Naive thymus-derived CD8-positive, alpha-beta T cell (primary cell): ENCODE measurements at places on chromosomes 5 and 9.

GRCh38 chr5:181203093-181203711, 1.8 kb downstream of the TRIM7 start:
- DNase-seq: no peak
- peak overlapping the region; percentile 90 for H3K4me3 ChIP-seq
- H3K36me3 ChIP-seq: no peaks in the 10 kb centered on the region
- peaks cover 4% of the 10 kb centered on the region for H3K27me3 ChIP-seq
- H3K4me1 ChIP-seq: peaks cover 30% of the 10 kb centered on the region
- H3K27ac ChIP-seq: no peak overlapping the region

- no peak overlapping the region for H3K4me3 ChIP-seq
- H3K4me1 ChIP-seq: peaks cover 1% of the 10 kb centered on the region
- H3K36me3 ChIP-seq: peaks cover 94% of the 10 kb centered on the region
- DNase-seq: no peak
- H3K27ac ChIP-seq: no peak overlapping the region
Measured at GRCh38 chr5:134819407-134819963, 26.3 kb upstream of the C5orf24 start.

- DNase-seq: no peak
- H3K4me3 ChIP-seq: no peak overlapping the region
- H3K27ac ChIP-seq: no peak overlapping the region
- no peaks in the 10 kb centered on the region for H3K4me1 ChIP-seq
- no peaks in the 10 kb centered on the region for H3K36me3 ChIP-seq
Measured at GRCh38 chr5:119852140-119852539, 222.8 kb downstream of the FAM170A start.

- peaks cover 2% of the 10 kb centered on the region for H3K27me3 ChIP-seq
- no peak overlapping the region for H3K4me3 ChIP-seq
- no peaks in the 10 kb centered on the region for H3K36me3 ChIP-seq
- no peak for DNase-seq
Measured at GRCh38 chr9:74556685-74557084, 59.5 kb downstream of the RORB start.

DNA sequence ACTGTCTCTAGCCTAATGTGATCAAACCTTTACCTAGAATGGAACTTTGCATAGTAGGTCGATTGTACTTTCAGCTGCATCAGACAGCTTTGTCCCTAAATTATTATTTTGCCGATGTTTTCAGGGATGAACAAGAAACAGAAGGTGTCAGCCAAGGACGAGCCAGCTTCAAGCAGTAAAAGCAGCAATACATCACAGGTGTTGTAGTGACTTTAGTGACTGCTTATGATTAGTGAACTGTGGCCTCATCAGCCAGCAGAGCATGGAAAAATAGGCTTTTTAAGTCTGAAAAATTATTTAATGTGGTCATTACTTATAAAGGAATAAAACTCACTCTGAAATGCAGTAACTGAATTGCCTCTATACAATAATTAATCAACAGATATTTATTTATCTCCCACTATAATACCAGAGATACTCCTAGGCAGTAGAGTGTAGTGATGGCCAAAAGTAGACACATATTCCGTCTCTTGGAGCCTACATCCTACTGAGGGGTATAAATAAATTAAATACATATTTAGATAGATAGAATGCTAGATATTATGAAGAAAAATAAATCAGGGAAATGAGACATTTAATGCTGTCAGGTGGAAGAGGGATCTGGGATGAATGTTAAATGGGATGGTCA, 166.3 kb downstream of the PARP8 start:
- H3K27ac ChIP-seq: no peak overlapping the region
- no peak overlapping the region for H3K4me3 ChIP-seq
- peaks cover 2% of the 10 kb centered on the region for H3K4me1 ChIP-seq
- H3K27me3 ChIP-seq: no peaks in the 10 kb centered on the region

- H3K36me3 ChIP-seq: no peaks in the 10 kb centered on the region
- peak overlapping the region; percentile 47 for H3K4me3 ChIP-seq
- H3K4me1 ChIP-seq: peaks cover 14% of the 10 kb centered on the region
- H3K27ac ChIP-seq: no peak overlapping the region
Measured at GRCh38 chr9:124040186-124040931, 28.8 kb downstream of the LHX2 start.

- H3K27me3 ChIP-seq: peaks cover 8% of the 10 kb centered on the region
- H3K4me1 ChIP-seq: peaks cover 9% of the 10 kb centered on the region
- DNase-seq: no peak
- H3K36me3 ChIP-seq: no peaks in the 10 kb centered on the region
Measured at GRCh38 chr5:179222246-179223017, 122.8 kb downstream of the ADAMTS2 start.

GRCh38 chr5:178209334-178210072, 5.2 kb downstream of the HNRNPAB start:
- no peak for DNase-seq
- H3K4me3 ChIP-seq: no peak overlapping the region
- H3K36me3 ChIP-seq: no peaks in the 10 kb centered on the region

GRCh38 chr5:134099939-134100282, 14.6 kb upstream of the TCF7 start:
- DNase-seq: no peak
- peak overlapping the region; percentile 95 for H3K27ac ChIP-seq
- peaks cover 82% of the 10 kb centered on the region for H3K4me1 ChIP-seq
- H3K27me3 ChIP-seq: no peaks in the 10 kb centered on the region
- no peaks in the 10 kb centered on the region for H3K36me3 ChIP-seq

DNA sequence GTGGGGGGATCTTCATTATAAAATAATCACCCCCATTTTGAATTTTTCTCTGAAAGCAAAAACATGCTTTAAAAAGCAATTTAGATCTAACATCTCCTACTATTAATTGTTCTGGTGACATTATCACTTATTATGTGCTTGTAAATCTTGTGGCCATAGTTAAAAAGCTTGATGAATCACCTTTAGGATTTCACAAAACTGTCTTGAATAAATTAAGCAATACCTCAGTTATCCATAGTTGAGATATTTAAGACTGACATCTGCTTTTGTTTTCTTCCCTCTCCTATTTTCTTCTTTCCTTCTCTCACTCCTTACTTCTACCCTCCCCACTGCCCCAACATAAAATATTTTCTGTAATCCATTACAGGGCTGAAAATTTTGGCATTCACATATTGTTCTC, 84.8 kb downstream of the SLC1A3 start:
- no peaks in the 10 kb centered on the region for H3K36me3 ChIP-seq
- peaks cover 37% of the 10 kb centered on the region for H3K4me1 ChIP-seq
- DNase-seq: no peak
- no peak overlapping the region for H3K27ac ChIP-seq
- H3K4me3 ChIP-seq: peak overlapping the region; percentile 30

DNA sequence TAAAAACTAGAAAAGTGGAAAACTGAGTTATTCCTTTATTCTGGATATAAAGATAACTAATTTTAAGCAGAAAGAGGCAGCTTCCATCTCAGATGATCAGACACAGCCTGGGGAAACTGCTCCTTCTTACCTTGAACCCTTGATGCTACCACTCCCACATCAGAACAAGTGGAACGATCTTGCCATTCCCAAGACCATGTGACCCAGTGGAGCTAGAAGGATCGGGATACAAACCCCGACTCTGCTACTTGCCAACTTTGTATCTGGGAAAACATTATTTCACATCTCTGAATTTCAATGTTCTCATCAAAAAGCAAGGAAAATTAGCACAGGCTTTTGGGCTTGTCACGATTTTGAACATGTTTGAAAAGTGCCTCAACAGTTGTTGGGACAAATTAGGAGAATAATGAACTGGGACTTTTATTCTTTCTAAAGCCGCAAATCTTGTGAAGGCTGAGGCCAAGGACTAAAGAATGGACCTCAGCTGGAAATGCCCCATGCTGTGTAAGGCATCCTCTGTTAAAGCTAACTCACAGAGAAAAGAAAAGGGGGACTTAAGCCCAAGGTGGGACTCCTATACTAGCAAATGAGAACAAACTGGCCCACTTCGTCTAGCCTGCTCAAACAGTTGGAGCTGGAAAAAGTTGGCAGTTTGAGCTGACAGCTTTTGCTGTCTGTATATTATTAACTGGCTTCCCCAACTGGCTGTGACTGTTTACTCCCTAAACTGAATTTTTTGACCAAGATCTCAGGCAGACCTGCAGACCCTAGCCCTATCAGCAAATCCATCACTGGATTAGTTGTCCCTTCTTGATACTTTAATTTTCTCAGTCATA, 552.3 kb downstream of the EFNA5 start:
- H3K27me3 ChIP-seq: no peaks in the 10 kb centered on the region
- H3K36me3 ChIP-seq: no peaks in the 10 kb centered on the region

DNA sequence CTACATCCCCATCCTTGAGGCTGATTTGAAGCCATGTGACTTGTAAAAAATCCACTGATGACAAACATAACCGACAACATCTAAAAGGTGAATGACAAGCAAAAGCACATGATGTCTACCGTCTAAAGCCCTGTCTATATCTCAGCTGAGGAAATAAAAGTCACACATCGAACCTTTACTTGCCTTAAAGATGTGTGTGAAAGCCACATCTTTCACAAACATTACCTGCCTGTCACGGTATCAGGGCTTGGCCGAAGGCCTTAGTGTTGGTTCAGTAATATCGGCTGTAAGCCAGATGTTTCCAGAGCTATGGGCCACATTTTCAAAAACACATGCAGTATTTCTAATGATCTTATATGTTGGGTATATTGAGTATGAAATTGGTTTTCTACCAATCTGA, 125.8 kb downstream of the EFNA5 start:
- no peaks in the 10 kb centered on the region for H3K36me3 ChIP-seq
- H3K4me1 ChIP-seq: no peaks in the 10 kb centered on the region
- no peak overlapping the region for H3K4me3 ChIP-seq
- peaks cover 2% of the 10 kb centered on the region for H3K27me3 ChIP-seq
- no peak for DNase-seq

- H3K4me3 ChIP-seq: no peak overlapping the region
- peak overlapping the region; percentile 8 for H3K27ac ChIP-seq
- H3K36me3 ChIP-seq: no peaks in the 10 kb centered on the region
- H3K27me3 ChIP-seq: peaks cover 2% of the 10 kb centered on the region
- no peak for DNase-seq
Measured at GRCh38 chr5:132020568-132021339, 9.3 kb upstream of the ACSL6 start.

- no peak overlapping the region for H3K27ac ChIP-seq
- DNase-seq: no peak
- H3K27me3 ChIP-seq: peaks cover 7% of the 10 kb centered on the region
- H3K36me3 ChIP-seq: no peaks in the 10 kb centered on the region
- peaks cover 1% of the 10 kb centered on the region for H3K4me1 ChIP-seq
Measured at GRCh38 chr5:73067213-73067612, 53.2 kb upstream of the TMEM171 start.

- H3K4me1 ChIP-seq: peaks cover 38% of the 10 kb centered on the region
- H3K4me3 ChIP-seq: no peak overlapping the region
- H3K27me3 ChIP-seq: no peaks in the 10 kb centered on the region
- DNase-seq: peak; percentile 75
- peaks cover 42% of the 10 kb centered on the region for H3K36me3 ChIP-seq
Measured at GRCh38 chr9:136225748-136226679, 19.6 kb downstream of the QSOX2 start.

DNA sequence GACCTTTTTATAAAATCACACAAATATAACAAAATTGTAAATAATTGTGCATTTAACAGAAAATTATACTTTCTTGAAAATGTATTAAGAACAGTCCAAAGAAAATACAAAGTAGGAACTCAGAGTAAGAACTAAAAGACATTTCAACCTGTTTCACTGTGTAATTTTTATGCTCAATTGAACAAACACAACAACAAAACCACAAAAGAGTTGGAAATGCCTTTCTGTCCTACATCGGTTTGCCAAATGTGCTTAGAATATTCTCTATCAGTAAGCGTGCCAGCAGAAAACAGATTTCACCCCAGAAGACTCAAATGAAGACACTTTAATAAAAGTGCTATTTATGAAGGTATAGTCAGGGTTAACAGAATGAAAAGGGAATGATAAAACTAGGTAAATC, 592.1 kb downstream of the PRELID2 start:
- no peak overlapping the region for H3K4me3 ChIP-seq
- DNase-seq: no peak
- no peaks in the 10 kb centered on the region for H3K4me1 ChIP-seq
- H3K36me3 ChIP-seq: no peaks in the 10 kb centered on the region
- no peak overlapping the region for H3K27ac ChIP-seq

DNA sequence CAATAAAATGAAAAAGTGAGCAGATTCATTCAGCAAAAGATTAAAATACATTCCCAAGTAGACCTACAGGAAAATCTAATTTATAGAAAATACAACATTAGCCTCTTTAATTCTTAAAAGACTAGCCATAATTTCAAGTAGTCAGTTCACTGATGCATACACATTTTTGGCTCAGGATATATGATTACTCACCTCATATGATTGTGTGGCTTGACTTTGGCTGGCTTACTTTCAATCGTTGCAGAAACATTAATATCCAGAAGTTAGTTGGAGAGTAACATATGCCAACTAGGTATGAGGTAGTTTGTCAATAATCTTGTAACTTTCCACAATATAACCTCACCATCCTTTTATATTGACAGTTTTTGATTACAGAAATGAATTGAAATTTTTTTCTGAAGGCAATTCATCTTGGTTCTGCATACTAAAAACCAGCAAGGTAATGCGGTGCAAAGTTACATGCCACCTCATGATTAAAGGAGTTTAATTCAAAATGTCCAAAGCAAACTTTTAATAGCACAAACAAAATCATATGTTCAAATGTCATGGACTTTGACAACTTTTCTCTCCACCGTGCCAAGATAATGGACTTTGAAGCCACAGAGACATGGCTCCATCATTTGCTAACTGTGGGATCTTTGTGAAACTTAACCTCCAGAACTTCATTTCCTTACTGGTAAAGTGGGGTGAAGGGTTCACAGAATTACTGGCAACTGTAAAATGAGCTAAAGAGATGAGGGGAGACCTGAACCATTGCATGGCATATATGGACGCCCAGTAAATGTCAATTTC, 76.6 kb upstream of the PAM start:
- no peak overlapping the region for H3K27ac ChIP-seq
- DNase-seq: no peak
- no peaks in the 10 kb centered on the region for H3K36me3 ChIP-seq
- no peaks in the 10 kb centered on the region for H3K27me3 ChIP-seq

- H3K4me3 ChIP-seq: peak overlapping the region; percentile 82
- DNase-seq: no peak
- peaks cover 9% of the 10 kb centered on the region for H3K4me1 ChIP-seq
- H3K36me3 ChIP-seq: peaks cover 6% of the 10 kb centered on the region
Measured at GRCh38 chr5:129904667-129905472, 605 bp downstream of the CHSY3 start.

DNA sequence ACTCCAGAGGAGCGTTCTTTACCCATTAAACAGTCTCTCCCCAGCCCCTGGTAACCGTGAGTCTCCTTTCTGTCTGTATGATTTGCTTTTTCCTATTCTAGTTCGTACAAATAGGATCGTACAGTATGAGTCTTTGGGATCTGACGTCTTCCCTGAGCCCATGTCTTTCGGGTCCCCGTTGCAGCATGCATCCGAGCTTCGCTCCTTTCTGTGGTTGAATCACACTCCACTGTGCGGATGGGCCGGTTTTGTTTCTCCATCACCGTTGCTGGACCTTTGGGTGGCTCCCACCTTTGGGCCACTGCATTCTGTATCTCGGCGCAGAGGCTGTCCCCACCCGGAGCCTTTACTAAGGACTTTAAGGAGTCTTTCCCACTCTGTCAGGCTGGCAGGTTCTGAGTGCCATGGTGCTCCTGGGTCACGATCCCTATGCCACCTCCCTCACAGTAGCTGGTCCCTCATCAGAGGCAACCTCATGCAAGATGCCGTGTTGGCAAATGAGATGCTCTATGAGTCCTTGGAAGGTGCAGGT, 145.7 kb upstream of the COL5A1 start:
- H3K36me3 ChIP-seq: no peaks in the 10 kb centered on the region
- DNase-seq: no peak
- no peaks in the 10 kb centered on the region for H3K4me1 ChIP-seq
- no peak overlapping the region for H3K4me3 ChIP-seq
- H3K27ac ChIP-seq: no peak overlapping the region
